ENCODE measurements at places on chromosomes 7 and 10.

GRCh38 chr10:21368022-21368582, 157.4 kb downstream of the SKIDA1 start:
- DNase-seq = no peak

DNA sequence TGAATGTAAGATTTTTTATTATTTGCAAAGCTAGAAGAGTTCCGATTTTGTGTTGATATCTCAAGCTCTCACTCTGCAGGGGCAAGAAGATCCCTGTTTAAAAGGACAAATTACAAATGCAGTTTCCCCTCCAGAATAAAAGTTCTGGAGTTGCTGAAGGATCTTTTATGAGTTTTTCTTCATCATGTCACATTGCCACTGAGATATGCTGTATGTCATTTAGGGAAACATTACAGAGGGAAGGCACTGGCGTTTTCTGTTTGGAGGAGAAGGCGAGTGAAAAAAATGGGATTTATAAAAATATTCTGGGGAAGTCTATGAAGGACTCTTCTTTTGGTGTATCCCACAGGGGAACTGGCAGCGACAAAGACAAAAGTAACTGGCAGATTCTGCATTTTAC, 57.4 kb downstream of the POU6F2 start:
- no peak for DNase-seq

GRCh38 chr7:28483112-28483511, 70.8 kb downstream of the CREB5 start:
- no peak for DNase-seq

GRCh38 chr7:15209429-15209828, 306.9 kb upstream of the DGKB start:
- DNase-seq = no peak

- DNase-seq = no peak
Observed at GRCh38 chr10:90179696-90180407, 478.5 kb downstream of the KIF20B start.

- no peak for DNase-seq
Observed at GRCh38 chr7:25786936-25787335, 365.1 kb upstream of the NFE2L3 start.

DNA sequence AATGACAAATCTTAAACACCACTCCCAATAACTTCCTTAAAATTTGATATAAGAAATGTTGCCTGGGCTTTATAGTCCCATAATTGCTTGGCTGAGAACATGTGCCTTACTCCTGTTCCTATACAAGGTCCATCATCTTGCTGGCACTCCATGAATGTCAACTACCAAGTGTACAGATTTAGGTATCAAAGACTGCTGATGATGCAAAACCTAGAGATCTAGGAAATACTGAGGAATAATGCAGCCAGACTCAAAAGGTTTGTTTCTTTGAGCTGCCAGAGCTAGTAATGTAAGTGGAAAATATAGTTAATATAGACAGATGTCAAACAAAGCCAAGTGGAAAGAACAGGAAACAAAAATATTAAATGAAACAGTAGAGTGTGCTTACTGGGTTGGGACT, 121.1 kb downstream of the DYNC1I1 start:
- no peak for DNase-seq

DNA sequence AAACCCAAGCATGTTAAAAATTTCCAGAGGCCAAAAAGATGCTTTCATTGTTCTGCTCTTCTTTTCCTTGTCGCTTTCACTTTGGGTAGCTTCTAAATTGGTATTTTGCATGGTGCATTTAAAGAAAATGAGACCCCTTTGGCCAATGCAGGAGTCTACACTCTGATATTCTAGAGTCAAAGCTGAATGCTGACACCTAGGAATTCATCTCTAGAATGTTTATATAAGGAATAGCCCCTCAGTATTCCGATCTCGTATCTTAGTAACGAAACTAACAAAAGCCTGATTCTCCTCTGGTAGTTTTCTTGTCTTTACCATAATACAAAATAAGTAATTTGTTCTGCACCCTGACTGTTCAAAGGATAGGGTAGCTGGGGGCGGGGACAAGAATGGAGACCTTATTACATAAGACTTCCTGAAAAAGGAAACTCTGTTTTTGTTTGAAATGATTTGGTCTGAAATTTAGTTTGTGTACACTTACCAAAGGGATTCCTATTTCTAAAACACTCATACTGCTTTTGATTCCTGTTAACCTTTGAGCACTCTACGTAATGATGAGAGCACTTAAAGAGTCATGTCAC, 17.1 kb downstream of the IKZF1 start:
- DNase-seq = no peak

- no peak for DNase-seq
Observed at GRCh38 chr7:139505563-139505962, 17.9 kb upstream of the CLEC2L start.

DNA sequence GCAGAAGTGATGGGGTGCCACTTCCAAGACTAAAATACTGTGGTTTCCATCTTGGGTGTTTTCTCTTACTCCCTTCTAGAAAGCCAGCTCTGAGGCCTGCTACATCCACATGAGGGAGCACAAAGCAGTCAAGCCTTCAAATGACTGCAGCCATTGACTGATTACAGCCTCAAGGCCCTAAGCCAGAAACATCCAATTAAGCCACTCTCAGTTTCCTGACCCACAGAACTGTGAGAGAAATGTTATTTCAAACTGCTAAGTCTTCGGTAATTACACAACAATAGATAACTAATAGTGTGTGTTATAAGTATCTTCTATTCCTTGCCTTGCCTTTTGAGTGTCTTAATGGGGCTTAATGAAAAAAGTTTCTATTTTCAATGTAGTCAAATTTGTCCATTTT, 24.8 kb downstream of the BRAF start:
- DNase-seq = no peak

DNA sequence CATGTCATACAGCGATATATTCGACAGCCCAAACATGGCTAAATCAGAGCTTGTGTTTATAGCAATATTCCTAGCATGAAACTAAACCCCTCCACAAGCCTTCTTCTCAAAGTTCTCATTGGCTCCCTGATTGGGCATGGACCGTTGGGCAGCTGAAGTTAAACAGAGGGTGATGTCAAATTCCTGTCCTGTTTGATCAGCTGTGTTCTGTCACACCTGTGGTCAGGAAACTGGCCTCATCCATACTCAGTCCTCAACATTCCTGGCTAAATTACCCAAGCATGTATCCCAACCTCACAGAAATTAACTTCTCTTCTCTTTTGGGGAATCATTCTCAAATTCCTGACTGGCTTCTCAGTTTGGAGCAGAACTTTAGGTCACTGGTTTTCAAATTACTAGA, 107.9 kb downstream of the ODAD2 start:
- DNase-seq = no peak

DNA sequence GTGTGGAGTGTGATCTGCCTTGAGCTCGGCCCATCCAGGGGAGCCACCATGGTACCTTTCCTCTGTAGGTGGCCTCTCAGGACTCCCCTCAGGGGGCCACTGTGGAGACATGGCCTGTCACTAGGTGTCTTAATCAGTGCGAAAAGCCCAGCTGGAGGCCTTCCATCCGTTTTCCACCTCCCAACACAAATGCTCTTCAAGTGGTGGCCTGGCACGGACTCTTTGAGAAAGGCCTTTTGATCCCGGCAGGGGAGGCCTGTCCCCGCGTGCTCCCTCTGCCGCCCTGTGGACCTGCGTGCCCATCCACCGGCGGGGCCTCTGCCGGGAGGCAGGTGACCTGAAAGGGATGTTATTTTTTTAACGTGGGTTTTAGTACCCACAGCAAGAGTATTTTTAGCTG, 149.5 kb downstream of the RGS10 start:
- DNase-seq = no peak

GRCh38 chr7:150717814-150718420, 1.5 kb downstream of the GIMAP1 start:
- DNase-seq = no peak

DNA sequence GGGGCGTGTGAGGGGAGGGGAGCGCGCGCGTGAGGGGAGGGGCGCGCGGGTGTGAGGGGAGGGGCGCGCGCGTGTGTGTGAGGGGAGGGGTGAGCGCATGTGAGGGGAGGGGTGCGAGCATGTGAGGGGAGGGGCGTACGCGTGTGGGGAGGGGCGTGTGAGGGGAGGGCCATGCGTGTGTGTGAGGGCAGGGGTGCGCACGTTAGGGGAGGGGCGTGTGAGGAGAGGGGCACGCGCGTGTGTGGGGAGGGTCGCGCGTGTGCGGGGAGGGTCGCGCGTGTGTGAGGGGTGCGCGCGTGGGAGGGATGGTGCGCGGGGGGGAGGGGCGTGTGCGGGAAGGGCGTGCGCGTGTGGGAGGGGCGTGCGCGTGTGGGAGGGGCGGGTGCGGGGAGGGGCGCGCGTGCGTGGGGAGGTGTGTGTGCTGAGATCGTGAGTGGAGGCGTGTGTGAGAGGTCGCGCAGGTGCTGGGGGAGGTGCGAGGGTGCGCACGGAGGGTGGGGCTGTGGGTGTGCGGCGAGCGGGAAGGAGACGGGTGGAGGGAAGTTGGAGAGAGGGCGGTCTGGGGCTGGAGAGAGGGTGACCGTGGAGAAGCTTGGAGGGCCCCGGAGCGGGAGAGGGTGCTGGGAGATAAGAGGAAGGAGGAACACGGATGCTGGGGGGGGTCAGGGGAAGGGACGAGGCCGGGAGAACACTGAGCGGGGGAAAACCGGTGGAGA, 19.7 kb downstream of the MXI1 start:
- no peak for DNase-seq

- no peak for DNase-seq
Observed at GRCh38 chr10:129993621-129994020, 29.5 kb upstream of the EBF3 start.

- DNase-seq = no peak
Observed at GRCh38 chr7:138184191-138184590, 107.9 kb downstream of the AKR1D1 start.

- DNase-seq = no peak
Observed at GRCh38 chr10:9786576-9786975, 1231.1 kb upstream of the CELF2 start.

DNA sequence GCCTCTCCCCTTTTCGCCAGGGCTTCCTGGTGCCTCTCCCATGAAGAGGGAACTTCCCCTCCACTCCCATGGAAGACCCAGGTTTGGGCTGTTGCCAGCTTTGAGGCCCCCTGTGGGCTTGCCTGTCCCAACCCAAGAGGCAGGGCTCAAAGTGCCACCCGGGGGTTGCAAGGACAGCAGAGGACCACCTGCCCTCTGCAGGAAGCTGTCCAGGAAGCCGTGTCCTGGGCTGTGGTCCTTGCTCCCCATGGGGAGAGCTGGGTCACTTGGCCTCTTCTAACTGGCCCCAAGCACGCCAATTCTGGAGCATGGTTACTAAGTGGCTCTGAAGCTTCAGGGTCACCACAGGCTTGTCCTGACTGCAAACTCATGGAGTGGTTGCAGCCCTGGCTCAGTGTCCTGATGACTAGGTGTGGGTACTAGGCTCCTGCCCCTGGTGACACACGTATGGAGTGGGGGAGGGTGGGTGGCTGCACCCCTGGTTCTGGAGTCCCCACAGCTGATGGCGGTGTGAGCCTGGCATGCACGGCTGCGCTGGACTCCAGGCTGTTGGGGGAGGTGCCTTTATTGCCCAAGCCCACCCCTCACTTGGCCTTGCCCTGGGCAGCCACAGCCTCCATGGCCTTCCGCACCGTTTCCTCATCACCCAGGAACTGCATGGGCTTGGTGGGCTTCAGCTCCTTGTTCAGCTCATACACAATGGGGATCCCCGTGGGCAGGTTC, 3.0 kb downstream of the PGAM2 start:
- no peak for DNase-seq

DNA sequence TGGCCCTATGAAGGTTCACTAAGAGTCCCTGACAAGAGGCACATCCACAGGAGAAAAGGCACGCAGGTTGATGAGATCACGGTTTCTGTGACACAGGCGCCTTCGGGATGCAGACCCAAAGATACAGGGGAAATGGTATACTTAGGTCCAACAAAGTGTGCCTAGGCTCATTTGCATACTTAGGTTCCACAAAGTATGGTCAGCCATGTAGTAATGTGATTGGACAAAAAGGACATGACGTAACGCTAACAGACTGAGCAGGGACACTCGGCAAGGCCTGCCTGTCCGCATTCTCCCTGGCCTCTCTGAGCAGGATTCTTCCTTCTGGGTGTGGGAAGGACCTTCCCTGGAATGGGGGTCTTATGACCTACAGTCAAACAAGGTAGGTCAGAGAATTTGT, 190.6 kb downstream of the CELF2 start:
- DNase-seq = no peak

DNA sequence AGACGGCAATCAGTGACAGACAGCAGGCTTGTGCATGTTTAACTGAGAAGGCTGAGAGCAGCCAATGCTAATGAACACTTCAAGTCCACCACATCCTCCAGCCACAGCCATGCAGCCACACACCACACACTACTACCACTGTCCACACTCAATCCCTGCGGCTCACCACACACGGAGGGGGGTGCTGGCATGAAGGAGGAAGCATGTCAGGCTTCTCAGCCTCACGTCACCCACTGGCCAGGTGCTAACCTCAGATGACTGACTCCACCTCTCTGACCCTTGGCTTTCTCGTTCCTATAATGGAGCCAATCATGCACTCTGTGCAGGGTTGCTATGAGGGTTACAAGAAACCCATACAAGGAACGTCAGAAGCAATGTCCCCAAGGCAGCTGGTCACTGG, 165.4 kb upstream of the RNF32 start:
- DNase-seq = no peak

- DNase-seq = no peak
Observed at GRCh38 chr7:107002529-107002998, 41.9 kb upstream of the PRKAR2B start.

DNA sequence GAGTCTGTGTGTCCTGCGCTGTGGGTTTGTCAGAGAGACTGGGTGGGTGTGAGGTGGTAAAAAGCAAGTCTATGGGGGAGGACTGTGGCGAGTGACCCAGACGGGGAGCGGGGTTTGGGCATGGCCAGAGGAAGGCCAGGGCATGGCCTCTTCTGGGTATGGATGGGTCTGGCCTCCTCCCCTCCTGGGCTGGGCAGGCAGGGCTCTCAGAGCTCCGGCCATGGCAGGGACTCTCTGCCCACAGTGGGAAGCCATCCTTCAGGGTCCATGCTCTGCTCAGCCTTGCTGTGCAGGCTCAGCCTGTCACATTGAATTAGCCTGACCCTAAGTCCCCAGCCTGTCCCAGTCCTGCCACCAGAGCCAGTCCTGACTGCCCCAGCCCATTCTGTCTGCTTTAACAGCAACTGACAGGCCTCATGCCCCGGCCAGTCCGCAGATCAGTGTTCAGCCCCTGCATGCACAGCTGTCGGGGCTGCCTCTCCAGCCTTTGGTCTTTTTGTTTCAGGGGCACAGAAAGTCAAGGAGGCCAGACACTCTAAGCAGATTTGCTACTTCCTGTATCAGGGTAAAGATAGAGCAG, 7.9 kb downstream of the ANTXRL start:
- no peak for DNase-seq

Data from stimulated activated effector memory CD8-positive, alpha-beta T cell treated with anti-CD3 and anti-CD28 coated beads, Interleukin-12 subunit alpha, Interleukin-12 subunit beta, amount 100 ng/mL, for 72 hours (primary cell).